ENCODE measurements at places on chromosomes 7 and 10. TPM values are rescaled to one million over a fixed set of nuclear protein-coding genes. Genes with fewer than 3 reads are reported as not detected.
A peak's percentile ranks its signal among the peaks of the same experiment; 100 is the strongest.

- no peak for DNase-seq
Observed at GRCh38 chr10:103818765-103819374, 36.5 kb downstream of the SH3PXD2A start.

PFKFB3 gene
- 32.0 TPM for total RNA-seq

PAPSS2 gene
- 20.2 TPM for total RNA-seq

DNA sequence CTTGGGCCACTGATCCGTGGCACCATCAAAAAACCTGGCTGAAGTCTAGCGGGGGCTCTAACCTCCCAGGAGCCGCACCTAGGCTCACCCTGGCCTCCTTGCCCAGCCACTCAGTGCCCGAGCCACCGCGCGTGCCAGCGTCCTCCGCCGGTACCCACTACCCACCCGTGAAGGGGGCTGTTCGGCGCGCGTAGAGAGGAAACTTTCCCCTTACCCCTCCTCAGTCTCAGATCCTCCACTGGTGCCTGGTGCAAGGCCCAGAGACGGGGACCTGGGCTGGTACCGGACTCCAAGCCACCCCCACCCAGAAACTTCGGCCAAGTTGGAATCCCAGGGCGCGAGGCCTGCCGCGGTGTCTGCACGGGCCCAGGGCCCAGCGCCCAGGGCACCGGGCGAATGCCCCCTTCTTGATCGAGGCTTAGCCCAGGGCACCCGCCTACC lies 3.5 kb upstream of the EBF3 start:
- DNase-seq, result peak; percentile 54

AKR1C4 gene
- total RNA-seq, result not detected

DNA sequence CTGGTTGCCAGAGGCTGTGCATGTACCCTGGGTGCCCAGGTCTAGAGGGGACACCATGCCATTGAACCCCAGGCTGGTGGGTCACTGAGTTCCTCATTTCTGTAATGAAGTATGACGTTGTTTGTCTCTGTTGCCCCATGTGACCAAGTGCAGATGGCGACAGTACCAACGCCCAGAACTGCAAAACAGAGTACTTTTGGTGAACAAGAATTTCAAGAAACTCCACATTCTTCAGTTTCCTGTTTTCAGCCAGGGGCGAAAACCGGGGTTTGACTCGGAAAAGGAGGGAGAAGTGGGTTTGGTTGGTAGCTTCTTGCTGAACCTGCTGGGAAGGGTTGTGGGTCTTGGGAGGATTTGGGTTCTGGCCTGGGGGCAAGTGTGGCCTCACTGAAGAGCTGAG lies 18.2 kb downstream of the CYP17A1 start:
- DNase-seq, result no peak

DNA sequence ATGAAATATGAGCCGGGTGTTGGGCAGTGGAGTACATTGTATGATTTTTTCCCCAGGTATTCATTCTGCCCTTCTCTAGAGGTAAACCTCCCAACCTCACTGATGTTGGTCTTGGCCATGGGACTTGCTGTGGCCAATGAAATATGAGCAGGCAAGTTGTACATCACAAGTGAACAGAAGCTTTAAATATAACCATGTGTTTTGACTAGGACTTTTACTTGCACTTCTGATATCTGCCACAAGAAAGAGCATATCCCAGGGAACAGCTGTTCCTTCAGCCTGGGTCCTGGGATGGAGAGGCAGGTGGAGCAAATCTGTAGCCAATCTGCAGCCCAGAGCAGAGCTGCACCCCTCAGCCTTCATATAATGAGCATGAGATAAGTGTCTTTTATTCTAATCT lies 109.8 kb upstream of the PALS2 start:
- DNase-seq, result no peak

- DNase-seq, result no peak
Observed at GRCh38 chr10:1168763-1169162, 112.6 kb downstream of the WDR37 start.

- no peak for DNase-seq
Observed at GRCh38 chr10:100009793-100010676, at the start of gene DNMBP. DNMBP (minus strand) TSS chr10:100009947; CDS start chr10:99972124, 37,823 bp downstream.

DNA sequence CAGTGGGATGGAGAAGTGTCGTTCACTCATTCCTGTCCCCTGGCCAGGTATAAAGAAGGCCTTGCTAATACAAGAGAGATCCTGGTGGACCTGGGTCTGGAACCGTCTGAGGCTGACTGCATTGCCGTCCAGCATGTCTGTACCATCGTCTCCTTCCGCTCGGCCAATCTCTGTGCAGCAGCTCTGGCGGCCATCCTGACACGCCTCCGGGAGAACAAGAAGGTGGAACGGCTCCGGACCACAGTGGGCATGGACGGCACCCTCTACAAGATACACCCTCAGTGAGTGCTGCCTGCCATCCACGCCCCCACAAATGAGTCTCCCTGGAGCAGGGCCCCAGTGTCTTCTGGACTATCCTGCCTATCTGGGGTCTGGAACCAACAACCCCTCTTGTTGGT lies 27.2 kb downstream of the HKDC1 start:
- DNase-seq, result no peak

DNA sequence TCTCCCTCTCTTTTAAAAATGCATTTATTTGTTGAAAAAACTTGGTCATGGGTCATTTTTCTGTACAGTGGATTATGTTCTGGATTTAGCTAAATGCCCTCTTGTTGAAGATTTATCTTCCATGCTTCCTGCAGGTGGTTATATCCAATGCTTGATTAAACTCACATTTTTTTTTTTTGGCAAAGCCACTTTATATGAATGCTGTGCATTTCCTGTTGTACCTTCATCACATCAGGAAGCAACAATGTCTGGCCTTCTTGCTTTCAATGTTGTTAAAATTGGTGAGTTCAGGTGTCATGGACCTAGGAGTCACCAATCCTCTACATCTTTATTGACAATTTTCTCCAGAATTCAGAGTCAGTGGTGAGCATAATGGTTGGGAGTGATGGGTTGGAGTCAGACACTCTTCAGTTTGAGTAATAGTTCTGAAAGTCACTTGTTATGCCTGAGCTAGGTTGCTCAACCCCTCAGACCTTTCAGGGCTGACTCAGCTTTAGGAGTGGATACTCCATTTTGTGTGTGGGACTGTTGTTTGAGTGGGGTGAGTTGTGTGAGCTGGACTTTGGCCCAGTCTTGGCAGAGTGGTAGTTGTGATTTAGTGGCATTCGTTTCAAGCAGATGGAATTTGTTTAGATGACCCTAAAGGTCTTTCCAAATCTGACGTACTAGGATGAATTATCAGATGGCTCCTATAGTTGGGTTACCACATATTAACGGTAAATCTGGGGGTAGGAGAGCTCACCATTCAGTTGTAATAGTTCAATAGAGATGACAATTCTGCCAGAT lies 213.5 kb upstream of the ZNF32 start:
- DNase-seq, result peak; percentile 2

- no peak for DNase-seq
Observed at GRCh38 chr10:5023177-5023805, 19.6 kb upstream of the AKR1C2 start.

DNA sequence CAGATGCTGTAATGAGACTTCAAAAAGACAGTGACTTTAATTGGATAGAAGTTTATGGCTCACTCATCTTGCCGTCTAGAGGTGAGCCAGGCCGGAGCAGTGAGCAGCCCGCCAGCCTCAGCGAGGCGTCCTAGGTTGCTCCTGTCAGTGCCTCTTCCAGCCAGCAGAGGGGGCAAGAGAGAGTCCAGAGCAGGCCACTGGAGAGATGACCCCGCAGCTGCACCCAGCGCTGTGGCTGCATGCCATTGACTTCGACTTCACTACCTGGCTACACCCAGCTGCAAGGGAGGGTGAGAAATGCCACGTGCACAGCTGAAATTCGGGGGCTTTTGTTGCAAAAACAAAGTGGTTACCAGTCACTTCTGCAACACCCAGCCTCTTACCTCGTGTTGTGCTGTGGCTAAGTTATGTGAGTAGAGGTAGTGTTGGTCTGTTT lies 26.5 kb downstream of the NUB1 start:
- peak; percentile 91 for DNase-seq

MLXIPL gene
- 9.4 TPM for total RNA-seq

GIMAP1 gene
- not detected for total RNA-seq

DNA sequence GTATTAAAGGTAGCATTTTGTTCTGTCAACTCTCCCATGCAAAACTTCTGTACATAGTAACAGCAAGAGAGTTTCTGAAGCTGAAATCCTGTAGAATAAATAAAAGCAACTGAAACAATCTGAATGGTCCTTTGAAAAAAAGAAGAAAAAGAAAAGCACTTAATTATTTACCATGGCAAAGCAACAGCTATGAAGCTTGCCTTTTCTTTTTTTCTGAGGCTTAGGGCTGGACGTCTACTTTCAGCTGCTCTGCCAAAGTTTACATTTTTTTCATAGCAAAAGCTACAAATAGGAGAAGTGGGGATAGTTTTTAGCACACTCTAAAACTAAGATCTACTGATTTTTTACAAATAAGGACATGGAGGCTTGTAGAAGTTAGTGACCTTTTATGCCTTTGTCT lies 31.3 kb upstream of the CD36 start:
- DNase-seq, result no peak

GRCh38 chr10:34543716-34544115 lies 271.4 kb downstream of the PARD3 start:
- no peak for DNase-seq

GRCh38 chr10:110764378-110764777 lies 107.3 kb upstream of the PDCD4 start:
- DNase-seq, result no peak

GRCh38 chr10:22491931-22492615 lies 146.8 kb downstream of the SPAG6 start:
- DNase-seq, result no peak

ACHE gene
- total RNA-seq, result 4.8 TPM

DNA sequence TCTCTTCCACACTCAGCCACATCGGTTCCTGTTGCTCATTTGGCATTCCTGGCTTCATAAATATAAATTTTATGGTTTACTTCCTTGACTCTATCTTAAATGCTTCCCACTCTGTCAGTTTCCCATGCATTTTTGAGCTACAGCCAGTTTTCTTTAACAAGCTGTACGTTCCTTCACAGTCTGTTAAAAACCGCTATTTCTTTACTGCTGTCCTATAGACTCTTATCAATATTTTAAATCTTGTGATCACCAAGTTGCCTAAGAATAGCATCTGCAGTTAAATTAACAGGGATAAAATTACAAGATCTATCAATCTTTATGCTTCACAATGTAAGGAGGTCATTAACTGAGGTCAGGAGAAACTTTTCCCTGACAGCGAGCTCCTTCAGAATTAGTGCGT lies 103.1 kb upstream of the RHOBTB1 start:
- DNase-seq, result no peak

ADAM8 gene
- 4.4 TPM for total RNA-seq

DNA sequence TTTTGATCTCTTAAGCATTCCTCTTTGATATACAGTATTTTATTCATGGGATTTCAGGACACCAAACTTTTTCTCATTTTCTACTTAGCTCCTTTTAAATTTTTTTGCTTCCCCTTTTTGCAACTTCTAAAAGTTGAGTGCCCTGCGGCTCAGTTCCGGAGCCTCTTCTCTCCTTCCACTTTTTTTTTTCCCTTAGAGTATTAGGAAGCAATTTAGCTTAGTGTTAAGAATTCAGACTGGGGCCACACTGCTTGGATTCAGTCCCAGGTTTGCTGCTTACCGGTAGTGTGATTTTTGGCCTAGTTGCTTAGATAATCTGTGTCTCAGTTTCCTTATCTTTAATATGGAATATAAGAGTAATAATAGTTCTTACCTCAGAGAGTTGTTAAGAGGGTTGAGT lies 3.4 kb downstream of the STAM start:
- no peak for DNase-seq

DNA sequence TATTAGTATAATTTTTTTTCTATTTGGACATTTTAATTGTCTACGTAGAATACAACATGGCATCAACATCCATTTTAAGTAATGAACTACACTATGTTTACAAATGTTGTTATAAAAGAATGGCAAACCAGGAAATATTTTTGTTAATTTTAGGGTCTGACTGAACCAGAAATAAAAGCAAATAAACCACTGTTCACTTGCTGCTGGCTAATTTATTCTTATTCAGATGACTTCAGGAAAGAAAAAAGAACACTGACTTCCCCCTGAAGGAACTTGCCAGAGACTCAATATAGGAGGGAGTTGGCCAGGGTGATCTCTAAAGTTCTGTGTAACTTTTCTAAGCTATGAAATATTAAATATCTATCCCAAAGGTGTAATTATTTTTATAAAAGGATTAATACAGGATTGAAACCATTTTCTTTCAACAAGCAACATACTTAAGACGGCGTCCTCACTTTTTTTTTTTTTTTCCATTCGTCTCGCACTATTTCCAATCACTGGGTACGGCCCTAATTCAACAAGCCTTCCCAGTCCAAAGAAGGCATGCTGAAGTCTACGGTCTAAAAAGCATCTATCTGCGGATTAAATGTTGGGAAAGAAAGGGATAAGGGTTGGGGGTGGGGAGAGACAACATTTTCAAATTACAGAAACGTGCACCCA lies 1.2 kb downstream of the USP6NL start:
- no peak for DNase-seq

DNA sequence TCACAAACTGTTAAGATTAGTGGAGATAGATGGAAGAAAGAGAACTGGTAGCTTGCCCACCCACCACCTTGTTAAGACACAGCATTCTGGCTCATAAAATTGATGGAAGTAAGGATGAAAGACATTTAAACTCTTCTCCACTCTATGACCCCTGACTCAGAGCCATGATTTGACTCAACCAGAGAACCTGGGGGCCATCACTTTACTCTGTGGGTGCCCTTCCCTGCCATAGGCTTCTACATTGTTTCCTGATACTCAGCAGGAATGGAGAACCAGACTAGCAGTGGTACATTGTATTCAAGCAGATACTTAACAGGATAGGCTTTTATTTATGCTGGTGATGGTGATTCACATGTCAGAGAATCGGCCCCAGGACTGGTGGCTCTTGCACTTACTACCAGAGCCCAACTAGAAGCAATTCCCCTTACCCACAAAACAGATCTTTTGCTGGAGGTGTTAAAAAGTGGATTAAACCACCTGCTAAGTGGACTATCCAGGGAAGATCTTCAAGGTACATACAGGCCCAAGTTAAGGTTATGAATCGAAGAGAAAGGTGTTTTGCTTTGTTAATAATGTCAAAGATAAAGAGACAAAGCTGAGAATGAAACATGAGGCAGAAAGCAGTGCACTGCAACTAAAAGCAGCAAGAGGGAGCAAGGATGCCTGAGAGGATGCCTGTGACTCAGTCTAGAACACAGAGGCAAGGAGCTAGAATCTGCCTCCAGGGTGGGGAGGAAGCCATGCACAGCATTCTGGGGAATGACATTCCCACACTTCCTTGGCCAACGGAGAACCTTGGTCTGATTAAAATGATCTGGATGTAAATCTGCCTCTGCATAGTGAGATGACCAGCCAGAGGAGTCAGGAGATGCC lies 36.0 kb upstream of the GLI3 start:
- DNase-seq, result no peak
